Stimulated activated CD4-positive, alpha-beta T cell treated with anti-CD3 and anti-CD28 coated beads, Interleukin-12 subunit alpha, Interleukin-12 subunit beta, amount 100 ng/mL, for 48 hours (primary cell): ENCODE measurements at places on chromosomes 1 and 21.

- no peak for DNase-seq
Measured at GRCh38 chr21:21750124-21750825, 752.1 kb downstream of the NCAM2 start.

DNA sequence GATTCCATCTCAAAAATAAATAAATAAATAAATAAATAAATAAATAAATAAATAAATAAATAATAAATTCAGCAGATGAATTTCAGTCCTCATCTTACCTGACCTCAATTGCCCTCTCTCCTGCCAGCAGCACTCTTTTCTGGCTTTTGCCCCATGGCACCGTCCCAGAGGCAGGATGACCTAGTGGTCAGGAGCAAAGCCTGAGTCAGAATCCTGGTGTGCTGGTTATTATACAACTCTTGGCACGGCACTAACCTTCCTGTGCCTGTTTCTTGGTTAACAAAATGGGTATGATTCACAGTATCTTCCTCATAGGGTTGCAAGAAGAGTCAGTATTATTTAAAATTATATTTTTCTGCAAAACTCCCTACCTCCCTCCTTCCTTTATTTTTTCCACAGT lies 43.0 kb downstream of the NKAIN1 start:
- DNase-seq = no peak

DNA sequence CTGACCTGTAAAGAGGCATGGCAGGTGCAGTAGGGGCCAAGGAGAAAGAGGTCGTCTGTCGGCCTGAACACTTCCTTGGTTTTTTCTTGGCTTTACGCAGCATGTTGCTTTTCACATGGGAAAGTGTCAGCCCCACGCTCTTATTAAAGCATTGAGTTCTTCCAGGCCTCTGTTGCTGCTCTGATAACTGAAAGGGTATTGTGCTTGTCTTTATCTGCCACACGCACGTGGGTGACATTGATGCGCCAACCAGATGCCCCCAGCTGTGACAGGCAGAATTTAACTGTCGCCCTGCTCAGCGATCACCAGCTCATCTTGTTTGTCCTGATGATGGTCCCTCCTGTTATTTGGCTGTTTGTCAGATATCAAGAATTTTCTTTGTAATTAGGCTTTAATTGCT lies 76.5 kb downstream of the GALNT2 start:
- no peak for DNase-seq

- DNase-seq = no peak
Measured at GRCh38 chr1:119345398-119345797, 23.2 kb upstream of the HAO2 start.

- no peak for DNase-seq
Measured at GRCh38 chr1:9010781-9011323, 15.4 kb downstream of the SLC2A7 start.

GRCh38 chr1:245863566-245864184 lies 643.4 kb downstream of the SMYD3 start:
- DNase-seq = no peak
